ENCODE measurements at places on chromosomes 2 and 18.

- no peak for DNase-seq
These were observed 48.1 kb downstream of the ATOH8 start for GRCh38 chr2:85801871-85802270.

- no peak for DNase-seq
These were observed 253.4 kb upstream of the ZSWIM2 start for GRCh38 chr2:187102381-187102780.

DNA sequence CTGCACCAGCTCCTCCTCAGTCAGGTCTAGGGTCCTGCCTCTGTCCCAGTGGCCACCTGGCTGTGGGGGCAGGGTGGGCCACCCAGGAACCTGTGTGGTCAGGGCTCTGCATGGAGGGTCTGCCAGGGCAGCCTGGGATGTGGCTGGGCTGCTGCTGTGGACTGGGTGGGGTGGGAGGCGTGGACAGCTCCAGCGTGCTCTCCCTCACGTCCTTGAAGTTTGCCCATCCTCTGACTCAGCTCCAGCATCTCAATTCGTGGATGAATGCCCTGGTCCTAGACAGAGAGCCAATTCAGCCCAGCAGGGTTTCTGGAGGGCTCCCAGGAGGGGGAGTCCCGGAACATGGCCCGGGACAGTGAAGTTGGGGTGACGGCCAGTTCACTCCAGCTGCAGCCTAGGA is 64.3 kb upstream of the EPAS1 start:
- DNase-seq, result no peak

- no peak for DNase-seq
These were observed 159.0 kb upstream of the HAAO start for GRCh38 chr2:42951263-42951938.

DNA sequence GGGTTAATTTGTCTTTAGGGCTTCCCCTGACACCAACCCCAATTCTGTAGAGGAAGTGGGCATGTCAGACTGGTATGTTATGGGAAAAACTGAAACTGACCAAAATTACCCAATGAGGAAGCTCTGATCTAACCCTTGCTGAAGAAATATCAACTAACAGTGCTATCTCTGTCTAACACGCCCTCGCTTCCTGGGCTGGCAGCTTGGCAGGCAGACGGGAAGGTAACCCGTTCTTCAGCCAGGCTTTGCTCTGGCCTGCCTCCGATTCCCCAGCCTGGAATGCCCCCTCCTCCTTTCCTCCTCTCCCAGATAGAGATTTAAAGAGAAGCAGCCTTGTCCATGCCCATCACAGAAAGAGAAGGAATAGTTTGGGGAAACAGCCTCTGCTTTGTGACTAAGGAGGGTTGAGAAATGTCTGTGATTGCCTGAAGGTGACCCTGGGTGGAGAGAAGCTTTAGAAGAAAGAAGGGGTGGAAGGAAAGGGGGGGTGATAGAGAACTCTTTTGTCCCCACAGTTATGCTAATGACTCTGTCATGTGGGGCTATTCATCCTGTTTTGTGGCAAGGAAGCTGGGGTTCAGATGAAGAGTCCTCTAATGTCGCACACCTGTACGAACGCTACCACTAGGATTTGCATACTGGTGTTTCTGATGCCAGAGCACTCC is 15.4 kb downstream of the HK2 start:
- DNase-seq, result peak; percentile 27

GRCh38 chr2:221792971-221793521 is 220.9 kb upstream of the EPHA4 start:
- no peak for DNase-seq

DNA sequence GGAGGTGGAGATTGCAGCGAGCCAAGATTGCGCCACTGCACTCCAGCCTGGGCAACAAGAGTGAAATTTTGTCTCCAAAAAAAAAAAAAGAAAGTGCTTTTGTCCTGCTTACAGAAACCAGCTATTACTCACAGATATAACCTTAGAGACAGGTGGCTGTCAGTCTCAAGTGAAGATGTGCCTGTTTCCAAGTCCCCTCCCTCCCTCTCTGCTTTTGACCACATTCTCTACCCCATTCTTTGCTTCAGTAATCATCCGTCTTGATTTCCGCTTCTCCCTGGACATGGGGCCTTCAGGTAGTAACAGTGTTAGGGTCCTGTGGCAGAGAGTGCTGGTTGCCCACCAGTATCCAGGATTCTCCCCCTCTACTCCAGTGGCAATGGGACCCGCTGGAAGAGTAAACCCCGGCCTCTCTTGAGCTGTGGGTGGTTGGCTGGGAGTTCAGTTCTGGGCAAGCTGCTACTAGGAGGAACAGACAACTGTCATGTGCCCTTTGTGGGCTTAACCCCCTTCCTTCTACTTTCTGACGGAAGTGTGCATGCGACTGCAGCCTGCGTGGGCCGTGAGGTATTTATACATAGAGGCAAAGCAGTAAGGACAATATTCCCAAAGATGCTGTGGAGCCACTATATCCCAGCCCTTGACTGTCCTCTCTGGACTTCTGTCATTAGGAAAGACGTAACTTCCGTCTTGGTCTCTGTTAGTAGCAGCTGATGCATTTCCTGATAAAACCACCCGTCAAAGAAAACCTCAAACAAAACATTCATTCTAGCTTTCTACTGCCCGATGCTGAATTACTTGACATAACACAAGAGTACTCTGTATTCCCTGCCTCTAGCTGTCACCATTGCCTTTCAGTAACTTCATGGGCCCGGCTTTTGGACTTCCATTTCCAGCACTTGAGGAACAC is 17.8 kb downstream of the PDCL3 start:
- peak; percentile 43 for DNase-seq

- no peak for DNase-seq
These were observed 248.5 kb upstream of the HNMT start for GRCh38 chr2:137715731-137716191.

GRCh38 chr18:21262979-21263378 is 20.9 kb downstream of the GREB1L start:
- DNase-seq, result no peak
